NCI-H82 (cell line): ENCODE measurements at places on chromosomes 4 and X.

GRCh38 chr4:52058275-52058674 lies 7.2 kb downstream of the SPATA18 start:
- DNase-seq = no peak

GRCh38 chr4:74112399-74113105 lies 13.6 kb upstream of the CXCL2 start:
- no peak for DNase-seq

DNA sequence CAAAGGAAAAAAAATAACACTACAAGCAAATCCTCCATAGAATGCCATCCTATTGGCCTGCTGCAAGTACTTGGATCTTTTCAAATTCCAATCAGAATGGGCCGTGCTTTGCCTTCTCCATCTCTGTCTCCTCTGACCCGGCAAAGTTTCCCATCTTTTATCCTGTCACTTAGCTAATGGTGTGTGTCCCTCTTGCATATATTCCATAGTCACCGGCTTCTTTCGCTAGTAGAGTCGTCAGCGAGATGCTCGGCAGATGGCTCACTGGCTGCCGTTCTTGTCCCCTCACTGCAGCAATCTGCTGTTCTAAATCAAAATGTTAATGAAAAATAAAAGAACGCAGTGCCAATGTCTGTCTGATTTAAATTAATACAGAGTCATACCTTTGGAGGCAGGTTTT lies 22.1 kb downstream of the GRIA3 start:
- peak; percentile 7 for DNase-seq

- DNase-seq = peak; percentile 28
Observed at GRCh38 chr4:7254736-7255487, 62.6 kb downstream of the SORCS2 start.

GRCh38 chr4:40865696-40866095 lies 115.9 kb downstream of the NSUN7 start:
- no peak for DNase-seq
